Naive thymus-derived CD8-positive, alpha-beta T cell (primary cell): ENCODE measurements at places on chromosomes 13 and 19.

- DNase-seq, result no peak
Observed at GRCh38 chr13:78598116-78598781, 5.1 kb downstream of the POU4F1 start.

DNA sequence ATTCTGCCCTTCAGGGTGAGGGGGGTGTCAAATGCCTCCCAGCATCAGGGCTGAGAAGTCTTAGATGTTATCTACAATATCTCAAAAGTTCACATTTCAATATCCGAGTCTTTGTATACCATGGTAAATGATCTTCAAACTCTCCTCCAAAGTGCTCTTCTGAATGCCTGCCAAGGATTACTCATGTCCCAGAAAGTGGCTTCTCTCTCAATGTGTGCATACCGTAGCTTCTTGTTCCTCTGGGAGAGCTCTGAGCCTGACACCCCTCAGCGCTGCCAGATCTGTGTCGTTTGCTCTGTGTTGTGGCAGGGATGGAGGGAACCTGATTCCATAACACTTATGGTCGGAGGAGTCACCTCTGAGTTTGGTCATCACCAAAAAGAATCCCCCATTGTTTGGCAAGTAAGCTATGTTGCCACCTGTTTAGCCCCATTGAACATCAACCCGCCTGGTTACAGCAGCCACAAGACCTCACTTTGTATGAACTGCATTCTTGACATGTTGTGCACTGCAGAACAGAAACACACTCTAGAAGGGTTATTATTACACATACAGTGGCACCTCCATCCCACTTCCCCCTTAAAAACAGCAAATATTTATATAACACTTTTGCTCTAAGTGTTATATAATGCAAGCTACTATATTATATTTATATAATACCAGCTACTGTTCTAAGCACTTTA lies 163.1 kb upstream of the MIR17HG start:
- DNase-seq, result no peak

DNA sequence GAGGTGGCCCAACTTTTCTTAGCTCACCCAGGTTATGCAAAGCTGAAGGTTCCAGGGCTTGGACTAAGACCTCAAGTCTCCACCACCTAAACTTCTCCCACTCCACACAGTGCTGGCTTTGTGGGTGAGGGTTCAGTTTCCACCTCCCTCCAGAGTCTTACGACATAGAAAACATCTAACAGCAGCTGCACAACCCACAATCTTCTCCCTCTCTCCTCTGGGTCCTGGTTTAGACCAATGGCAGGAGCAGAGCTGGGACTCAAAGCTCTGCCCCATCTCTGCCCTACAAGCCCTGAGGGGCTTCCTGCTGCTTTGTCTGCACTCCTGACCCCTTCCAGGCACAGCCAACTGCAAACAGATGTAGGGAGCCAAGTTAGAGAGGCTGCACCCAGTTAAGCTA lies 16.0 kb downstream of the IRGC start:
- no peak for DNase-seq

- DNase-seq, result no peak
Observed at GRCh38 chr13:26019881-26020870, 31.6 kb downstream of the SHISA2 start.

- DNase-seq, result no peak
Observed at GRCh38 chr13:82447416-82448077, 1434.7 kb downstream of the SLITRK1 start.
